Stimulated activated CD8-positive, alpha-beta memory T cell treated with anti-CD3 and anti-CD28 coated beads, Interleukin-15, amount 100 ng/mL, for 1 hour (primary cell): ENCODE measurements at places on chromosomes 5 and 9.

- DNase-seq = no peak
Observed at GRCh38 chr5:9356351-9356825, 189.5 kb downstream of the SEMA5A start.

DNA sequence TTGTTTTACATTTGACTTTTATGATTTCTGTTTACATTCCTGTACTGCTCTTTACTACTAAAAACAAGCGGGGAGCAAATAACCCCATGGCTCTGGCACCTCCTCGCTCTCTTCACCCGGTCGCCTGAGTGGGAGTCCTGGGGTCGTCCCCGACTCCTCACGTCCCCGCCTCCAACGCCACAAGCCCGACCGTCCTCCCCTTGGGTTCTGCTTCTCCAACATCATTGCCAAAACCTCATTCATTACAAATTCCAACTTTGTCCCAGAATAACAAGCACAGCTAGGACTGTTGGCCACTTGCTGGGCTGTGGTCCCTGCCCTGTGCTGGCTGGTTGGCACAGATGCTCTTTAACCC is 35.1 kb downstream of the MRPL36 start:
- DNase-seq = no peak

DNA sequence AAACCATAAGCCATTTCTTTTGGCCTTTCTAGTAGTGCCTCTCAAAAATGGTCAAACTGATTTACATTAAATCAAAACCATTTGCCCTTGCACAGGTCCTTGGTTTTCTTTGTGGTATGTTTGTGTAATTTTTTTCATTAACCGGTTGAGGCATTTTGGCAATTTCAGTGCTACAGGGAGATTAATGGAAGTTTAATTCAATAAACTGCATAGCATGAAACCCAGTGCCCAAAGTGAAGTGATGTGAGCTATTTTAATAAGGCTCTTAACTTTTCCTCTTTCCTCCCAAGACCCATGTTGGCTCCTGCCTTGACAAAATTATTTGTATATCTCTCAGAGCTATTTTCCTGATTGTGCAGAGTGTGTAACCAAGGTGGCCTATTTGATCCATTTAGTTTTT is 326.2 kb upstream of the SEMA6A start:
- no peak for DNase-seq

- no peak for DNase-seq
Observed at GRCh38 chr5:73027361-73027760, 71.5 kb downstream of the FCHO2 start.

DNA sequence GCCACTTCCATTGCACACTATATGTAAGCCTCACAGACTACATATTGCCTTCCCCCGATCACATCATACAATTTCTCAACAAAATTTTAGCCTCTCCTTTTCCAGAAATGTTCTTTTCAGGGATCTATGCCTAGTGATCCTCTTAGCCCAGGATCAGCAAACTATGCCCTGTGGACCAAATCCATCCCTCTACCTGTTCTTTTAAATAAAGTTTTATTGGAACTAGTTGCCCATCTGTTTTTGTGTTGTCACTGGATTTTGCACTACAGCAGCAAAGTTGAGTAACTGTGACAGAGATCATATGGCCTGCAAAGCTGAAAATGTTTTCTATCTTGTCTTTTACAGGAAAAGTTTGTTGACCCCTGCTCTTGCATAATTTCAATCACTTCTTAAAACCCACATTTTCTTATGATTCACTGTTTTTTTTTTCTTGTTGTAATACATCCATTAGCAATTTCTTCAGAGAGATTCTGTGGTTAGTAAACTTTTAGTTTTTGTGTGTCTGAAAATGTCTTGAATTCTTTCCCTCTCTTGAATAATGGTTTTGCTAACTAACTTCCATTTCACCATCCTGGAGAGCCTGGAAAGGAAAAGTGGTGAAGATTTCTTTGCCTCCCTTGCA is 7.1 kb downstream of the TXNDC8 start:
- no peak for DNase-seq
